RPMI7951 (cell line): ENCODE measurements at places on chromosomes 5 and 9. TPM values are rescaled to one million over a fixed set of nuclear protein-coding genes. Genes with fewer than 3 reads are reported as not detected.
A peak's percentile ranks its signal among the peaks of the same experiment; 100 is the strongest.

- DNase-seq: no peak
These were observed 244.7 kb upstream of the SLC24A2 start for GRCh38 chr9:20033511-20033910.

LCN12 gene
- total RNA-seq: not detected in 2 replicates

DNA sequence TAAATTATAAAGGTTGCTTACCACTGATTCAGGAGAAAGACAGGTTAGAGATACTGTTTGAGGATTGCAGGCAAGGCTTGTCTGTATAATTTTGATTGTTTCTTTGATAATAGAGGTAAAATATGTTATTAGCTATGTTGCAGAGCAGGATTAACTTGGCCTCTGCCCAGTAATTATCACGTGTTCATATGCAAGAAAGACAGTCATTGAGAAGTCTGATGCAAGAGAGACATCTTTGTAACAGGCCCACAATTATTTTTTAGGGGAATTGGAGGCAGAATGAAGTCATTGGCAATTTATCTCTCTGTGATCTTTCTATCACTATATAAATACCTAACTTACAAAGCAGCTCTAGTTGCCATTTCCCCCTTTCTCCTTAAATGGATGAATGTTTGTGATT lies 46.0 kb downstream of the SLC44A1 start:
- peak; percentile 29 for DNase-seq

GRCh38 chr5:128854931-128855330 lies 110.4 kb upstream of the SLC27A6 start:
- no peak for DNase-seq
